ENCODE measurements at places on chromosomes 2 and 18.

GRCh38 chr2:16181741-16182090, 241.4 kb downstream of the MYCN start:
- H3K27ac ChIP-seq = no peak overlapping the region
- DNase-seq = no peak
- H3K36me3 ChIP-seq = no peaks in the 10 kb centered on the region
- H3K27me3 ChIP-seq = no peaks in the 10 kb centered on the region
- H3K4me1 ChIP-seq = no peaks in the 10 kb centered on the region

GRCh38 chr2:226187616-226188015, 612.0 kb downstream of the IRS1 start:
- H3K27ac ChIP-seq = peak overlapping the region; percentile 7
- H3K36me3 ChIP-seq = no peaks in the 10 kb centered on the region
- no peak overlapping the region for H3K4me3 ChIP-seq
- DNase-seq = peak; percentile 10

GRCh38 chr2:217911283-217912097, 91.3 kb downstream of the TNS1 start:
- no peak overlapping the region for H3K27ac ChIP-seq
- H3K27me3 ChIP-seq = no peaks in the 10 kb centered on the region
- no peak overlapping the region for H3K4me3 ChIP-seq

GRCh38 chr2:95091885-95092555, 29.6 kb downstream of the MRPS5 start:
- no peaks in the 10 kb centered on the region for H3K27me3 ChIP-seq
- no peak overlapping the region for H3K4me3 ChIP-seq
- no peak for DNase-seq
- no peak overlapping the region for H3K27ac ChIP-seq

DNA sequence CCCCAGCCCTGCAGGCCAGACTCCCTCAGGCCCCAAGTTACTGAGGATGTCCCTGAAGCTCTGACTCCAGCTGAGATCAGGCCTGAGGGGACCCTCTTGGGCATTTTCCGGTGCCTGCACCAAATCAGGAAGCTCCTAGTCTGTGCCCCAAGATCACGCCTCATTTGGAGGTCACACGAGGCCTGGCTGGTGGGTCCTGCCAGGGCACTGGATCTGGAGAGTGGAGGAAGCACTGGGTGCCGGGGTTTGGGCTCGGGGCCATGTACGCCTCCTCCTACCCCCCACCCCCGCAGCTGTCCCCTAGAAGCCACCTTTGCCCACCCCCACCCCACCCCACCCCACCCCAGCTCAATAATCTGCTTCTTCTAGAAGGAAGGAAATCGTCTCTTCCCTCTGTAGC, 16.2 kb downstream of the SH2D6 start:
- peaks cover 24% of the 10 kb centered on the region for H3K4me1 ChIP-seq
- no peak overlapping the region for H3K4me3 ChIP-seq
- DNase-seq = no peak
- no peak overlapping the region for H3K27ac ChIP-seq

GRCh38 chr2:172461591-172462372, 34.4 kb downstream of the ITGA6 start:
- DNase-seq = peak; percentile 66
- no peak overlapping the region for H3K4me3 ChIP-seq
- H3K27ac ChIP-seq = no peak overlapping the region
- no peaks in the 10 kb centered on the region for H3K36me3 ChIP-seq

GRCh38 chr2:239299218-239299939, 101.4 kb downstream of the HDAC4 start:
- no peaks in the 10 kb centered on the region for H3K4me1 ChIP-seq
- H3K27me3 ChIP-seq = no peaks in the 10 kb centered on the region
- H3K4me3 ChIP-seq = no peak overlapping the region
- H3K27ac ChIP-seq = no peak overlapping the region
- no peak for DNase-seq

DNA sequence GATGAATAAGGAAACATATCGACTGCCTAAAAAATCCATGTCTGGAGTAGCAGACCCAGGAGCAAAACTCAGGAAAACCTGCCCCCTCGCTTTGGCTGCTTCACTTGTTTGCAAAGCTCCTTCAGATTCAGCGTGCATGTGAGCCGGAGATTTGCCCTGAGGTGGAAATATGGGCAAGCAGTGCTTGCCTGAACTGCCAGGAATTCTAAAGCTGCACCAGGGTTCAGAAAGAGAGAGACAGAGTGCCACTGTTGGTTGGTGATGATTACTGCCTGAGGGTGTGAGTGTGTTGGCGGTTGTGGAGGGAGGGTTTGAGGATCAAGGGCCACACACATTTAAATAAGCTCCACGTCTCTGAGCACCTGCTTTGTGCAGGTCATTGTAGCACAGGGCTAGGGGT, 139.6 kb upstream of the RGPD4 start:
- H3K4me3 ChIP-seq = no peak overlapping the region
- no peaks in the 10 kb centered on the region for H3K4me1 ChIP-seq
- no peak overlapping the region for H3K27ac ChIP-seq

DNA sequence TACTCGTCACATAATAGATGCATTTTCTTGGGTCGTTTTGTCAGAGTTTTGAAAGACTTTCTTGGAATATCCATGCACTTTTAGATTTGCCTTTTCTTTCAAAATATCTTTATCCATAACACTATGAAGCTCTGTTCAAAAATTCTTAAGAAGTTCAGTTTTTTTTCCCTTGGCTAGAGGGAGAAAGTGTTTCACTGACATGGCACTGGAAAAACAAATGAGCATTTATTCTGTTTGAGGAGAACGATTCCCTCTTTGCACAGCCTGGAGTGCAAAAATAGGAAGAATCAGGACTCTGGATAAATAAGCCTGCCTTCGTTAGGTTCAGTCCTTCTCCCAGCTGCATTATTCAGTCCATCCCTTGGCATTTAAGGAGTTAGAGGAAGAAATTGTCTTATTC, 91.0 kb upstream of the RPE start:
- no peaks in the 10 kb centered on the region for H3K36me3 ChIP-seq
- no peak for DNase-seq
- H3K4me3 ChIP-seq = no peak overlapping the region
- no peak overlapping the region for H3K27ac ChIP-seq
- no peaks in the 10 kb centered on the region for H3K4me1 ChIP-seq

DNA sequence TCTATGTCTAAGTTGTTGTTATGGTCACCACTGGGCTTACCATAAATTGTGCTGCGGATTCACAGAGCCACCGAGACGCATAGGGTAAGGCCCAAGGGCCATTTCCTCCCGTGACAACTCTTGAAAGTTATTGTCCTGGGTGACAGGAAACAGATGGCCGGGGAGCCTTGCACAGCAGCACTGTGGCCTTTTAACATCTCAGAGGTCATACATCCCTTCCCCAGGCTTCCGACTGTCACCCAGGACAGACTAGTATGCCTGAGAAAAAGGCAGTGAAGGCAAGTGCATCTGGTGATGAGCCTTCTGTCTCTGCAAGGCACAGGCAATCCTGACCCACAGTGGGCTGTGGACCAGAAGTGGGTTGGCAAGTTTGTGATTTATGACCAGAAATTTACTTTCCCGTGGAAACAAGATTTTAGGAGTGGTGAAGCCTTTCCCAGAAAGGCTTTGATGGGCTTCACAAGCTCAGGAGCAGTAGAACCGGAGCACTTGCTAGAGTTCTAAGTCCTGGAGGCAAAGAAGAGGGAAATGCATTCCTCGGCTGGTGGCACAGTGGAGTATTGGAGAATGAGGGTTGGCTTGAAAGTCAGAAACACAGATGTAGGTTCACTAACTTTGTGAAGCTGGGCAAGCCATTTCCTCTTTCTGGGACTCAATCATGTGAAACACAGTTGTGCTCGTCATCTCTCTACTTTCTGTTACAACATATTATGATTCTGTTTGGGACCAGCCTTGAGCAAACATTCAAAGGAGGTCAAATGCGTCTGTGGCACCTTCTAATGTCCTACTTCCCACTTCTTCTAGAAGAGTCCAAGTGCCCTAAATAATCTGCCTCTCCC, 2.0 kb upstream of the CAPN14 start:
- peaks cover 15% of the 10 kb centered on the region for H3K4me1 ChIP-seq
- peaks cover 28% of the 10 kb centered on the region for H3K27me3 ChIP-seq
- H3K4me3 ChIP-seq = no peak overlapping the region
- H3K27ac ChIP-seq = no peak overlapping the region
- no peak for DNase-seq

DNA sequence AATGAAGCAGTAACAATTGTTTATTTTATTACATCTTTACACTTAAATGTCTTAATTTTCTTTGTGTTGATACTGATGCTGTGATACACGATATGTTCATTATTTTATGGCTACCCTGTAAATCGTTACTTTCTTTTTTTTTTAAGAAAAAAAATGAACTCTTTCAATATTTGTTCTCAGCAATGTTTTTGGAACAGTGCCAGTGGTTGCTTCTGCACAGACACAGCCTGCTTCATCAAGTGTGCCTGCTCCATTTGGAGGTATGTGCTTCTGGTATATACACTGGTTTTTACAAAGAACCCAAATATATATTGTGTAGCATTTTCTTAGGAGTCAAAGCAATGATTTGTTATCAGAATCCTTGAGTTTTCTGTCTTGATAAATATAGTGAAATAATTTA, 62.2 kb upstream of the SCYGR2 start:
- no peak overlapping the region for H3K4me3 ChIP-seq
- peak; percentile 11 for DNase-seq
- no peak overlapping the region for H3K27ac ChIP-seq
- no peaks in the 10 kb centered on the region for H3K4me1 ChIP-seq
- no peaks in the 10 kb centered on the region for H3K27me3 ChIP-seq

DNA sequence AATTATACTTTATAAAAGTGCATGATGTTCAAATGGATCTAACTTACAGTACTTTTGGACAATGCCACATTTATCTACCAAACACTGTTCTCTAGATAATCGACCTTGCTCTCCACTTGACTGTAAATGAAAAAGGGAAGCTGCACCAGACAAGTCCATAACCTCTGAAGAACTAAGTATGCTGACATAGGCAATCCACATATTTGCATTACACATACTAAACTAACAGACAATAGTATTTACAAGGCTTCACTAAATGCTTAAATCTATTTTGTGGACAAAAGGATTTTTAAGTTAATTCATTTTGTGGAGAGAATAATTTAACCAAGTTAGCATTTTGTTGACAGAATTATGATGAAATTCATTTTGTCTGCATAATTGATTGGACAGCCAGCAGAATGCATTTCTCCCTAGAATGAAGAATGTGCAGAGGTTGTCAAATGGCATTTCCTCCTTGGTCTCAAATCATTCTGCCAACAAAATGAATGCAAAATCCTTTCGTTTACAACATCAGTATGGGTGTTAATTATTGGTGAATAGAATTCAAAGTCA, 520.9 kb downstream of the CPS1 start:
- H3K4me3 ChIP-seq = no peak overlapping the region
- H3K4me1 ChIP-seq = peaks cover 15% of the 10 kb centered on the region
- no peaks in the 10 kb centered on the region for H3K27me3 ChIP-seq
- no peak overlapping the region for H3K27ac ChIP-seq

- H3K36me3 ChIP-seq = no peaks in the 10 kb centered on the region
- no peak for DNase-seq
- no peaks in the 10 kb centered on the region for H3K4me1 ChIP-seq
- no peaks in the 10 kb centered on the region for H3K27me3 ChIP-seq
- no peak overlapping the region for H3K27ac ChIP-seq
- H3K4me3 ChIP-seq = no peak overlapping the region
These were observed 59.8 kb upstream of the CHRNA1 start for GRCh38 chr2:174824068-174824467.

- H3K4me3 ChIP-seq = no peak overlapping the region
- no peak for DNase-seq
- no peaks in the 10 kb centered on the region for H3K4me1 ChIP-seq
These were observed 348.1 kb downstream of the CCDC85A start for GRCh38 chr2:56531668-56532420.

Data from A673 (cell line).